ENCODE measurements at places on chromosomes 4 and X.

GRCh38 chr4:95018785-95019184 lies 261.0 kb downstream of the BMPR1B start:
- no peak for DNase-seq

DNA sequence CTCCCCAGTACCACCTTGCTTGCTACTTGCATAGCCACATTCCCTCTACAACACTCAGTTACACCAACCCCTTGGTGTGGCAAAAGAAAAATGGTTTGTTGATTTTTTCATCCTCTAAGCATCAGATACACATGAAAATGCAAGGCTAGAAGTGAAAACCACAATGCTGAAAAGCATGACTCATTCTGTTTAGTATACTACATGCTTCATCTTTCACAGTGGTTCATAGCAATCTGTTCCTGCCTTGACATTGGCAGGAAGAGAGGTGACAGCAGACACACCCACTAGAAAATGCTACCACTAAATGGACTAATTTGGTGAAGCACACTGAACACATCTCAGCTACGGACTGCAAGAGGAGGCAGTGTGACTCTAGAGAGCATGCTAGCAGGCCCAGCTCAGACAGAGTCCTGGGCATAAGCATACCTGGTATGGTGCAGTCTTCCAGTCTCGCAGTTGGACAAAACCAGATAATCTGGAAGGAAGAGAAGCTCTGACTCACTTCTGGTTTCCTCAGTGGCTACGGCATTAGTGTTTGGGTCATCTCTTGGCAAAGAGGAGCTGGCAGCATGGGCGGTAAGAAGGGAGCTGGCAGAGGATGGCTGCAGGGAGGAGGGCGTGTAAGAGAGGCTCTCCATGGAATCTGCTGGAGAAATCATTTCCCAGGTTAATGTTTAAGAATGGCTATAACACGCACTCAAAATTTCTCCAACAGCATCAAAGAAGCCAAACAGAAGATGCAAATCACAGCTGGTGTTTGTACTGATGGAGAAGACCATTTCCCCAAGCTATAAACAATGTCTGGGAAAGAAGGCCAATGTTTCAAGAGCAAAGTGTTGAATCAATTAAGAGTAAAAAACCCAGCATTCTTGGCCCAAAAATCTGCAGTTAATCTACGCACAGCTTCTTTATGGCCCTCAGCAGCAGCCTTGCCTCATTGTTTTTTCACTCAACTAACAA lies 37.8 kb downstream of the GAB3 start:
- no peak for DNase-seq

DNA sequence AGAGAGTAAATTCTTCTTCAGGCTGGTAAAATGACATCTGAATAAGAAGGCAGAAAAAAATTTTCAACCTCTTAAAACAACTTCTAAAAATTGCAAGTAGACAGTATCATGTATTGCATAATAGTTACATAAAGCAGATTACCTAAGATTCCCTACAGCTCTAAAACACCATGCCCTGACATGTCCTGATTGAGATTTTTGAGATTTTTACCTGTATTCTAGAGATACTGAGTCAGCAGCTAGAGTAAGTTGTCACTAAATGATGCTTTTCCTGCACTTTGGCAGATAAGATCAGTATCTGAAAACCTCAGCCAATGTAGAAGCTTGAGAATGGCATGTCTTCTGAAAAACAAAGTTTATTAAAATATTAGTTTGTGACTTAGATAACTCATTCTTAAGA lies 713.6 kb downstream of the CCSER1 start:
- DNase-seq, result no peak

DNA sequence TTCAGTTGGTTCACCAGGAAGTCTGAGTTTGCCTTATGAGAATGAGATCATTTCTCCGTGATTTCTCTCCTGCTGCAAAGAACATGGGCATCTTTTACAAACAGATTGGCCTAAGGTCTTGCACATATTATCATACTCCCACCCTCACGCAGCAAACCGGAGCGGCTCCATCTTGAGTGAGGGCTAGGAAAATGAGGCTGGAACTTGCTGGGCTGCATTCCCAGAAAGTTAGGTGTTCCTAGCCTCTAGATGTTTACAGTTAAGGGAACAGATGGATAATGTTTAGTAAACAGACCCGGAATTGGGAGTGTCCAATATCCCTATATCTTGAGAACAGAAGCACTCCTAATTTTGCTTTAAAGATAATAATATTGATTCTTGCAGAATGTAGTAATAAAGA lies 247.9 kb upstream of the VCX3A start:
- no peak for DNase-seq

DNA sequence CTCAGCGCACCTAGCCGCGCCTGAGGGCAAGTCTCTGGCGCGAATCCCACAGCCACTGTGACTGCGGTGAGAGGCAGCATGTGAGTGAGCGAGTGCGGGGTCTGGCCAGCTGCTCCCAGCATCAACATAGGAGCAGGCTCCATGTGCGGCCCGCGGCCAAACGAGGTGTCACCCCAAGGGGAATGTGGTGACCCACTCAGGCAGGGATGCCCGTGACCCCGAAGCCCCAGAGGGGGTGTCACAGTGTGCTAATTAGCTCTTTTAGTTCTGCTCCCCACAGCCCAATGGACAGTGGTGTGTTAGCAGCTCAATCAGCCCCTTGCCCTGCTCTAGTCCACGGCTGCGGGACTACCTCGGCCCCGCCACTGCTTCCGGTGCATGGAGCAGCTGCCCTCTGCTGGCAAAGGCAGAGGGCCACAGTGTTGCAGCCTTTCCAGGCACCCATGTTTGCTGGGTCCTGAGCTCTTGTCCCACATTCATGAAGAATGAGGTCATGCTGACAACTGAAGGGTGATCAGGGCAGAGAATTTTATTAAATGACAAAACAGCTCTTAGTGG lies 61.4 kb downstream of the AGA start:
- no peak for DNase-seq

- peak; percentile 11 for DNase-seq
Measured at GRCh38 chrX:123731987-123732669, 724 bp downstream of the THOC2 start.

- peak; percentile 67 for DNase-seq
Measured at GRCh38 chrX:69152417-69152841, 12.8 kb downstream of the PJA1 start.

DNA sequence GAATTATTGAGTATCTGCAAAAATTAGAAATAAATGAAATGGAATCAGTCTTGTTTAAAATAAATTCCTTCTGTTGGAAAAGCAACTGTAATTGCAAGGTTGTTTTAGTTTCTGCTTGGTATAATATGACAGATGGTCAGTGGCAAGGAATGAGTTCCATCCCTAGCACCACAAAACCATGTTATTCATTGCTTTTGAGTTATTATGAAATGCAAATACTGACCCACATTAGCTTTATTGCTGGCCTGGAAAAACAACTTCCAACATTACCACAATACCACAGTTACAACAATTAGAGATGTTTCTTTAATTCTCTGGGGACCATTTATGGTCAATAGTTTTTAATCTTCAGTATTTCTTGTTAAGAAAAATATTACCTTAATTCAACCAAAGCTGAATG lies 194.4 kb downstream of the TMA16 start:
- no peak for DNase-seq

- DNase-seq, result peak; percentile 44
Measured at GRCh38 chr4:153486281-153487151, 20.4 kb downstream of the TMEM131L start.

DNA sequence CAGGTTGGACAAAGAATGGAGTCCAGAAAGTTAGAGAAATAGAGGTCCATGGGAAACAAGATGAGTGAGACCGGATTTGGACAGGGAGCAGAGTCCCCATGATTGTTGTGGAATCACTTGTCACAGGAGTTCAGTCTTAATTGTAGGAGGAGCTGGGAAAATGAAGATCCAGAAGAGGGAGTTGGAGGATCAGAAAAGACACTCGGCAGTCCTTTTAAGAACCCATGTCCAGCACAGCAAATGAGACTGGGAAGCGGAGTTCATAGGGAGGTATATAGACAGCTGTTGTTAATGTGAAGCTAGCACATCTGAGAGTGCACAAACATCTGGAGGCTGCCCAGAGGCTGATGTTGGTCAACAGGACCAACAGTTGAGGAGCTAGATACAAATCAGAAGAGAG lies 111.4 kb upstream of the RXFP1 start:
- no peak for DNase-seq
